ENCODE measurements at places on chromosomes 6 and 20. TPM values are rescaled to one million over a fixed set of nuclear protein-coding genes. Genes with fewer than 3 reads are reported as not detected.

GRCh38 chr6:128836761-128837160 lies 46.2 kb upstream of the LAMA2 start:
- DNase-seq, result no peak

DNA sequence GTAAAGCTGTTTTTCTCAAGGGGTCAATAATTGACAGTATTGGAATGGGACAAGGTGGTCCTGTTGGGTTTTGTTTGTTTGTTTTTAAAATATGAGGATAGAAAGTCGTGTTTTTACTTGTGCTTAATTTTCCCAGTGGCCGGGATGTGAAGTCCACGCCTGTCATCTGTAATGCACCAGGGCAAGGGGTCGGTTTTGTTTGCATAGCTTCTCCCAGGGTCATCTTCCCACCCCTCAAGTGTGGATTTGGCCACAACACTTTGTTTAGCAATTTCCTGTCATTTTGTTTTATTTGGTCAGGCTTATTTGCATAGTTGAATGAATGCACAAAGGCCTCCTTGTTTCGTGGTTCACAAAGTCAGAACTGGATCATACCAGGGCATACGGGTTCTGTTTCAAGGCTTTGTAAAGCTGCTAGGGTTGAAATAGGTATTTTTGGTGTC lies 29.8 kb downstream of the SYNJ2 start:
- peak; percentile 6 for DNase-seq

GRCh38 chr6:39653612-39654011 lies 71.6 kb downstream of the KIF6 start:
- no peak for DNase-seq

GRCh38 chr6:64104051-64104450 lies 468.4 kb downstream of the PHF3 start:
- DNase-seq, result no peak

DNA sequence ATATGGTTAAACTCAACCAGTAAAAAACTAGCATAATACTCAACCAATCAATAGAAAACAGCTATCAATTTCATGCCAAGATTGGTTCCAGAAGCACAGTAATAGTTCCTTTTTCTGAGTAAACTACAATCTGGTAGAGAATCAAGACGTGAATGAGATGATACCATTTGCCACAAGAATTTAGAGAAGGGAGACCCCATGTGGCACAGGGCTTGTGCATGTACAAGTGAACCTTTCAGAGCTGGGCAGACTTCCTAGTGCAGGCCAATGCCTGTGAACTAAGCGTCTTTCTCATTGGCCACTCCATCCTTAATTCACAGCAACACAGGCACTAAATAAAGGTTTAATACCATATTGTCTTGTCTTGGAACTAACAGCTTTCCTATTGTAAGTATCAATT lies 213.5 kb downstream of the RFPL4B start:
- DNase-seq, result no peak

DNA sequence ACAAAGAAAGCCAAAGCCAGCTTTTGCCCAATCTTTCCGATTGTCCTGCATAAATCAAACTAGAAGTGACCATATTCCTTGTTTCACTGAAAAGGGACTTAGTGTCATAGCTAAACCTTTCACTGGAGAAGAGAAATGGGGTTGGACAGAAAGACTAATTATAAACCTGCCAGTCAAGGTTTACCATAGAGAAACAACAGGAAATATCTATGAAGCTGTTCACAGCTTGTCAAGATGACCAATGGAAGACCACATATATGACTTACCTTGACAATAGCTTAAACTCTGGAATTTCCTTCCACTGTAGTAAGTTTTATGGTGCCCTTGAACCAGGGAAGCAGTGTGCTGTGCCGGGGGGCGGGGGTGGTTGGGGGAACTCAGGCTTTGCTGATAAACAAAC lies 107.7 kb upstream of the PHACTR1 start:
- DNase-seq, result no peak

GRCh38 chr6:118580585-118581419 lies 32.7 kb downstream of the PLN start:
- DNase-seq, result no peak

DNA sequence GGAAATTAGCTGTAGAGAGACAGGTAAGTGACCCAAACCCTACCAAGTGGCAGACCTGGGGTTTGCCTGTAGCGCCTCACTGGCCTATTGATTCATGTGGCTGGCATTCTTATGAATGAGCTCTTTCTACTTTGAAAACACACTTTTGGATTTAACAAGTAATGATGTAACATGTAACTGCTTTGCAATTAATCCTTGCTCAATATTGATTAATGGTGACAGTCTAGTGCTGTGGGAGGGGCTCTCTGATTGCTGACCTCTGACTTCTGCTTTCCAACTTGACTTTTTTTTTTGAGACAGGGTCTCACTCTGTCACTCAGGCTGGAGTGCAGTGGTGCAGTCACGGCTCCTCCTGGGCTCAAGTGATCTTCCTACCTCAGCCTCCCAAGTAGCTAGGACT lies 82.7 kb downstream of the TIAM2 start:
- DNase-seq, result no peak

GRCh38 chr6:15447546-15448267 lies 201.8 kb downstream of the JARID2 start:
- no peak for DNase-seq

DNA sequence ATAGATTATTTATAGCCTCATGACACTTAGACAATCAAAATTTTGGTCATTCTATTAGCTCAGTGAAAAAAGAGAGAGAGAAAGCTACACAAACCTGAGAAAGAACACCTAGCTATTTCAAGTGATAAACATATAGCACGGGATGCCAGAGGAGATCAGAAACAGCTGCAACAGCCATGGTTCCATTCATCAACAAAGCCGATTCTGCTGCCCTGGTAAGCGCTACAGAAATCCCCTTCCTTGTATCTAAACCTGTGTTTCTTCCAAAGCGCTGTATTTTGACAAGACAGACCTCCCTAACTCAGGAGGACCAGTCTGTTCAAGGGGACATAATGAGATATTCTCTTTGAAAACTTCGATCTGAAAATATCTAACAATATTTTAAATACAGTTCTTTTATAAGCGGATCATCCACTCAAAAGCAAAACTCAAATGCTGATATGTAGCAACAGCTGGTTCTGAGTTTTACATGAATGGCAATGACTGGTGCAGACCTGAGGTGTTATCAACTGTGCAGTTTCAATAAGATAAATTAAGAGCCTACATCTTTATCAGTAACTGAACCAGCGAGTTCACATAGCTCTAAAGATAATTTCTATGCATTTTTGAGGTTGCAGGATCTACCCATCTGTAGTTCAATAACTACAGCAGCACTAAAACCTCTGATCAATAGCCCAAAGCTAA lies 447.8 kb downstream of the FRK start:
- DNase-seq, result no peak

DNA sequence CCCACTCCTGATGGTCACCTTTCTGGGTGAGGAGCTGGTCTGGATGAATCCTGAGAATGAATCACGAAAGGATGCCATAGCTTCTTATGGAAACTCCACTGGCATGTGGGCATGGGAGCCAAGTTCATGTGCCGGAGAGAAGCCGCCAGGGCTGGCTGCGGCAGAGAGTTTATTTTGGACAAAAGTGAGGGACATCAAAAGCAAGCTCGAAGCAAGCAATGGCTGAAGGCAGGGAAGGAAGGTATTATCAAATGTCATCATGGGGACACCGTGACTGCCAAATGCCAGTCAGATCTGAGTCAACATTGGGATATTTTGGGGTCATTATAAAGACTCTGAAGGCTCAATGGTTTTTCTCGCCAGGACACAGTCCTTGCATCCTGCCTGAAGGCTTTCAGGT lies 249.1 kb downstream of the QKI start:
- no peak for DNase-seq

GRCh38 chr6:39189915-39190544 lies 39.2 kb downstream of the KCNK5 start:
- peak; percentile 25 for DNase-seq

ANKRD6 gene
- total RNA-seq, result 11.1 TPM

PEX3 gene
- 21.0 TPM for total RNA-seq

Measured in left ventricle myocardium inferior (tissue), 1 donor.